ENCODE measurements at places on chromosomes 16 and 17.

DNA sequence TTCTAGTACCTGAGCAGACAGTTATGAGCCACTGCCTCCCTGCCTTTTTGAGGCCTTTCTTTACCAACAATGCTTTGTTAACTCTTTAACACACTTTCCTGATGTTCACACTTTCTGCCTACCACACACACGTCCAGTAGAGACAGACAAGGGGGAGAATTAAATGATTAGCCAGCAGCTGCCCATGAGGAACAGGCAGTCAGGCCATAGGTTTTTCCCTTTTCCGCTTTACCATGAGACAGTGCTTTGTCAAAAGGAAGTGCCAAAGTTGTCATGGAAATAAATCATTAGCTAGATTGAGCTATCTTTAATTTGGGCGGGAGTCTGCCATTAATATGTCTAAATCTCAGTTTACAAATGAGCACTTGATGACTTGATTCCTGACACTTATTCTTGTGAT is 102.1 kb downstream of the PITPNC1 start:
- no peak for DNase-seq

DNA sequence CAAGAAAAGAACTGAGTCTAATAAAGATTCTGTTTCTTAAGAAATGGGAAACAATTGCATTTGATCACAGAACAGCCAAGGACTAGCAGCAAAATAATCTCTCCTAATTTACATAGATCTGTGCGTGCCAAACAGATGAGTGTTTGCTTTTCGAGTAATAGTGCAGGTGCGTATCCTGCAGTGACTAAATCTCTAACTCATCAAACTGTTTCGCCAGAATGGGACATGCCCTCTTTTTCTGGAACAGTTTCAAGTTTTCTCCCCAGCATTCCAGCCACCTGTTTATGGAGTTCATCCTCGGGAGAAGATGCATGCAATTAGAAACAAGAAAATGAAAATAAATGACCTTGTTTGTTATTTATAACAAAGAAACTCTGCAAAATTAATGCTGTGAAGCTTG is 5.7 kb upstream of the TOX3 start:
- DNase-seq, result no peak

DNA sequence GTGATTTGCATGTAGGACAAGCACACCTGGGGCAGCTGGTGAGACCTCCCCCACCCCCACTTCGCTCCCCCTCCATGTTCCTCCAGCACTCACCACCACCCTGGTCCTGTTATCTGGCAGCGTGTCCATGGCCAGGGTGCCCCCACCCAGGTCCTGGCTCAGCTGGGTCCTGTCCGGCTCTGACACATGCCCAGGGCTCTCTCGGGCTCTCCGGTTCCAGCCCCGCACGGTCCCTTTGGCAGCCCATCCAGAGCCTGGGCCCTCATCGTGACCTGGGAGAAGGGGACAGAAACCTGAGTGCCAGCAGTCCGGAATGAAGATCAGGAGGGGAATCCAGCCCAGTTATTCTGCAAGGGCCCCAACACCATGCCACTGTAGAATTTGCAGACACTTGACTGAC is 11.9 kb downstream of the PLXDC1 start:
- no peak for DNase-seq

GRCh38 chr16:66406534-66407221 is 20.4 kb upstream of the BEAN1 start:
- peak; percentile 64 for DNase-seq

- DNase-seq, result no peak
Measured at GRCh38 chr17:4479340-4479981, 19.2 kb upstream of the SPNS2 start.

DNA sequence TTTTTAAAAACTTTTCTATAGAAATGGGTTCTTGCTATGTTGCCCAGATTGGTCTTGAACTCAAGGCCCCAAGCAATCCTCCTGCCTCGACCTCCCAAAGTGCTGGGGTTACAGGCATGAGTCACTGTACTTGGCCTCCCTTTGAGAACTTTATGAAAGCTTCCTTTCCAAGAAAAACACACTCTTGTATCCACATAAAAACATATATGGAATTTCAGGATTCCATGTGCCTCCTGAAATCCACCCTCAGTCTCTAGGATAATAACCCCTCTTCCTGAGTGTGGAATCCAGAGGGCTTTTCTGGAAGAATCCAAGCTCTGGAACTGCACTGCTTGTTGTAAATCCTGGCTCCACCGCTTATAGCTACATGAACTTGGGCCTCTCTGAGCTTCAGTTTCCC is 53.2 kb upstream of the MRTFB start:
- no peak for DNase-seq

DNA sequence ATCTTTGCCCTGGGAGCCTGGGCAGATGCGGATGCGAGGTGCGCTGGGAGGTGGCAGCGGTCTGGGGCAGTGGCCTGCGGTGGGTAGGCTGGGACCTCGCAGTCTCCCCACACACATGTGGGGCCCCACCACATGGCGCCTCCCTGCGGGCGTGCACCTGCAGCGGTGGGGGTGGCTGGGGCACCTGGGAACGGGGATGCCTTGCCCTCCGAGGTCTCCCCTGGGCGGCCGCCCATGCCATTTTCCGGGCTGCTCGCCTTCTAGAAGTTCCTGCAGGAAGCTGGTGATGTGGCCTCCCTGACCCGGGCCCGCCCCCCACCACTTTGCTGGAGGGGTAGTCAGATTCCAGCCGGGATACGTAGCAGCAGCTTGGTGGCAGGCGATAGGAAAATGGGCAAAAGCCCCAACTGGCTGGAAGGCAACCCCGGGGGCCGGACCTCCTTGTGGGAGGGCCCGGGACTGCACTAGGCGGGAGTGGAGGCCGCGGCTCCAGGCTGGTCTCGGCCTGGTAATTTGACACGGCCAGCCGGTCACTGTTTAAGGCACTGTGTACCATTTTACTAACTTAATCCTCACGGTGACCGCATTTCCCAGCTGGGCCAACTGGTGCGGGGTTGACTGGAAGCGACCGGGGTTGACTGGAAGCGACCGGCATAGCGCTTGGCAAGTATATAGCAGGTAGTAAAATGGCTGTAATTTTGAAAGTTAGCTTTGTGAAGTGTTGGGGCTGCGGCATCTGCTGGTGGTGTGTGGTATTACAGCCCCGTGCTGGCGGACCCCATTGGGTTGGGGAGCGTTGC is 38.5 kb downstream of the IGF2BP1 start:
- DNase-seq, result peak; percentile 49

GRCh38 chr16:69761983-69762813 is at the start of gene WWP2:
Gene WWP2, plus strand, starts transcription at chr16:69762332. Its CDS starts 24,679 bp downstream, at chr16:69787011.
- DNase-seq, result peak; percentile 80

GRCh38 chr17:75847614-75848522 is 3.7 kb upstream of the UNC13D start:
- no peak for DNase-seq

GRCh38 chr16:88634994-88635670 is 3.2 kb upstream of the IL17C start:
- DNase-seq, result no peak

- peak; percentile 58 for DNase-seq
Measured at GRCh38 chr16:57265850-57266530, 18.5 kb downstream of the PLLP start.

GRCh38 chr16:29141586-29142324 is 156.9 kb downstream of the LAT start:
- DNase-seq, result no peak

- DNase-seq, result no peak
Measured at GRCh38 chr17:69876757-69877156, 198.3 kb upstream of the KCNJ16 start.

- no peak for DNase-seq
Measured at GRCh38 chr16:7366041-7366440, 33.4 kb downstream of the RBFOX1 start.

DNA sequence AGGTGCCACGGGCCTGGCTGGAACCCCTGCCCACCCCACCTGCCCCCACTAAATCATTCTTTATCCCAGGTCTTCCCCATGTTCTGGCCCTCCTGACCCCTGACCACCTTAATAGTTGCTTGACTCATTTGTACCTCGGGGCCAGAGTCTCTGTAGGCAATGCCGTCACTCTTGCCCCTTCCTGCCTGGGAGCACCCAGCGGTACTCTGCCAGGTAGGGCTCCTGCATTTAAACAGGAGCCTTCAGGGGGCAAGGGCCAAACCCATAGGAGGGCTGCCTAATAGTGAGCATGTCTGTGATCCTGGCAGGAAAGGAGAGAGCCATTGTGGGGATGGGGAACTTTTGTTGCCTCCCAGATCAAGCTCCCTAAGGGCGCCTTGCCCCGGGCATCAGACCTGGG is 8.8 kb upstream of the ITGA3 start:
- no peak for DNase-seq

GRCh38 chr16:87333101-87333500 is 15.9 kb upstream of the C16orf95 start:
- DNase-seq, result no peak

DNA sequence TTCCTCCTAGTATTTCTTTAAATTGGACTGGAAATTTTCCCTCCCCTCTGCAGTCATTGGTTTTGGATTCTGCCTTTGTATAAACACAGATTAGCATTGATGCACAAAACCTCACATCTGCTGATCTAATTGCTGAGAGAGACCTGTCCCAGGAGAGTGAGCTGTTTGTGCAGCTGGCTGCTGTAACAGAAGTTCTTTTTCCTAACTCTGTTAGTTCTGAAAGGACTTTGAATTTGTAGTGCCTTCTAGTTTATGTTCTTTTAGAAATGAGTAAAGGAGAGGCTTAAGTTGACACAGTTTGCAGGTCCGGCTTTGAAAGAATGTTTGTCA is 45.2 kb upstream of the KPNB1 start:
- DNase-seq, result peak; percentile 10

DNA sequence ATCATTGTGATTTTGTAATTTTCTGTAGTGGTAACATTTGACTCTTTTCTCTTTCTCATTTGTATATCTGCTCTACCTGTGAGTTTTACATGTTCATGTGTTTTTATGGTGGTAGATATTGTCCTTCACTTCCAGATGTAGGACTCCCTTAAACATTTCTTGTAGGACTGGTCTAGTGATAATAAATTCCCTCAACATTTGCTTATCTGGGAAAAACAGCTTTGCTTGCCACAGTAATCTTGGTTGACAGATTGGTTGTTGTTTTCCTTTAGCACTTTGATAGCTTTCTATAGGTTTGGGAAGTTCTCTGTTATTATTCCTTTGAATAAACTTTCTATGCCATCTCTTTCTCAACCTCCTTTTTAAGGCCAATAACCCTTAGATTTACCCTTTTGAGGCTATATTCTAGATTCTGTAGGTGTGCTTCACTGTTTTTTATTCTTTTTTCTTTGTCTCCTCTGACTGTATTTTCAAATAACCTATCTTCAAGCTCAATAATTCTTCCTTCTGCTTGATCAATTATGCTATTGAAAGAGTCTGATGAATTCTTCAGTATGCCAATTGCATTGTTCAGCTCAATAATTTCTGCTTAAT is 32.1 kb upstream of the GINS3 start:
- no peak for DNase-seq

DNA sequence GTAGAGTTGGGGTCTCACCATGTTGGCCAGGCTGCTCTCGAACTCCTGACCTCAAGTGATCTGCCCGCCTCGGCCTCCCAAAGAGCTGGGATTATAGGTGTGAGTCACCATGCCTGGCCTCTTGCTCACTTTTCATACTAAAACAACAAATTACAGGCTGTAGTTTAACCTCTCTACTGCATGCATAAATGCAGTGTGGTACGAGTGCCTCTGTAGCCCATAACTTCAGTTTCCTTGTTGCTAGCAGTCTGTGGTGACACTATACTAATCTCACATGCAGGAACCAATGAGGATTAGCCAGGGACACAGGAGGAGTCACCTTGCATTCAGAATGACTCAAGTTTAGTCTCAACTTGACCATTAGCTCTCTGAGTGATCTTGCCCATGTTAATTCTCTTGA is 20.1 kb downstream of the HMOX2 start:
- no peak for DNase-seq

GRCh38 chr16:11170201-11170600 is 85.8 kb downstream of the SOCS1 start:
- DNase-seq, result no peak

- DNase-seq, result no peak
Measured at GRCh38 chr16:85699628-85700027, 10.9 kb upstream of the GINS2 start.

DNA sequence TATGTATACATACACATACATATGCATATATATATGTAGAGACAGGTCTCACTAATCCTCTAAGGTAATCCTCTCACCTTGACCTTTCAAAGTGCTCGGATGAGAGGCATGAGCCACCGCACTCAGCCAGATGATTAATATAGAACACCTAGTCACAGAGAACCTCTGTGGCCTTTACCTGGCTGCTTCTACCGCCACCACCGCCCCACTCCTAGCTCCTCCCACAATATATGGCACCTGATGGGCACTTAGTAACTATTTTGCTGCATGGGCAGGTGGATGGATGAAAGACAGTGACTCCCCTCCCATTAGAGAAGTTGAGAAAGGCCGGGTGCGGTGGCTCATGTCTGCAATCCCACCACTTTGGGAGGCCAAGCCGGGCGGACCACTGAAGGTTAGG is 16.7 kb upstream of the ATP2C2 start:
- DNase-seq, result no peak

GRCh38 chr17:81271226-81271625 is 23.9 kb downstream of the SLC38A10 start:
- DNase-seq, result no peak

- no peak for DNase-seq
Measured at GRCh38 chr16:79110953-79111352, 489.6 kb downstream of the MAF start.

DNA sequence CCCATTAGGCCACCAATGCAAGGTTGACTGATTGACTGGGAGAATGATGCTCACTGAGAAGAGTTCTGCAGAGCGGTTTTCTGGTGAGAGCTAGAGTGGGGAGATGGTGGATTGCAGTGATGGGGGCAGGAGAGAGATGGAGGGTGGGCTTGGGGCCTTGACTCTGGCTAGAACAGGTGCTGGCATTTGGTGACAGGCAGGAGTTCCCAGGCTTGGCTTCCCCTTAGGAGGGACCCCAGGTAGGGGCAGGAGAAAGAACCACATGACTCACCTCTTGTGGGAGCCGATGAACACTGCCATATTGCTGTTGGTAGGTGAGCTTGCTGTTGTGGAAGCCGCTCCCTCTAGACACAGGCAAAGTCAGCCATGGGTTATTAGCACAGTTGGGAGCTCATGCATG is 8.0 kb downstream of the CD300LB start:
- no peak for DNase-seq

DNA sequence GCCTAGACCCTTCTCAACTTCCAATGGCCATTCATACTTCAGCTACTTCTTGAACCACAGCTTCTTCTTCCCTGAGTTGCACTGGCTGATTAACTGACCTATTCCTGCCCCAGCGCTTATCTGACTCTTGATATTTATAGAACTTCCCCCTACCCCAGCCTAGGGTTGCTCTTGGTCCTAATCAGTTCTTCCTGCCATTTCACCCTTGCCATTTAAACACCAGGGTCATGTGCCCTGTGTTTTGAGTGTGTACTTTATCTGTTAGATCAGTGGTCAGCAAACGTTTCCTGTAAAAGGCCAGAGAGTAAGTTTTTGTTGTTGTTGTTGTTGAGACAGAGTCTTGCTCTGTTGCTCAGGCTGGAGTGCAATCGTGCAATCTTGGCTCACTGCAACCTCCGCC is 82.4 kb upstream of the COX10 start:
- DNase-seq, result no peak

GRCh38 chr17:65930140-65930730 is 261.7 kb downstream of the CEP112 start:
- no peak for DNase-seq

- no peak for DNase-seq
Measured at GRCh38 chr17:37737971-37738370, 6.9 kb downstream of the HNF1B start.
